Myometrial cell (primary cell): ENCODE measurements at places on chromosomes 6 and 20. TPM values are rescaled to one million over a fixed set of nuclear protein-coding genes. Genes with fewer than 3 reads are reported as not detected.

CLIC5 gene
- not detected in 2 replicates for total RNA-seq

PGC gene
- total RNA-seq: not detected in 2 replicates

SRMS gene
- total RNA-seq: not detected in 2 replicates

VIP gene
- not detected in 2 replicates for total RNA-seq

CPNE1 gene
- 142 and 148 TPM in 2 replicates for total RNA-seq

HLA-DQB2 gene
- not detected in 2 replicates for total RNA-seq

KHDRBS2 gene
- not detected in 2 replicates for total RNA-seq

DNAH8 gene
- not detected in 2 replicates for total RNA-seq

HSPA12B gene
- total RNA-seq: 0.18 TPM in 1 of 2 replicates, not detected in the other

SIRPD gene
- total RNA-seq: not detected in 2 replicates

TGM3 gene
- not detected in 2 replicates for total RNA-seq

PTCHD4 gene
- 0.18 and 0.86 TPM in 2 replicates for total RNA-seq

SNAP25 gene
- 4.3 and 7.3 TPM in 2 replicates for total RNA-seq

MUC21 gene
- not detected in 2 replicates for total RNA-seq

C4B gene
- 3.7 and 6.6 TPM in 2 replicates for total RNA-seq

SLC17A2 gene
- not detected in 2 replicates for total RNA-seq
